ENCODE measurements at places on chromosomes 4 and X.

GRCh38 chr4:10666616-10667015, 18.0 kb downstream of the CLNK start:
- no peak for DNase-seq

- no peak for DNase-seq
Observed at GRCh38 chrX:47749185-47749967, 87.3 kb upstream of the ZNF81 start.

DNA sequence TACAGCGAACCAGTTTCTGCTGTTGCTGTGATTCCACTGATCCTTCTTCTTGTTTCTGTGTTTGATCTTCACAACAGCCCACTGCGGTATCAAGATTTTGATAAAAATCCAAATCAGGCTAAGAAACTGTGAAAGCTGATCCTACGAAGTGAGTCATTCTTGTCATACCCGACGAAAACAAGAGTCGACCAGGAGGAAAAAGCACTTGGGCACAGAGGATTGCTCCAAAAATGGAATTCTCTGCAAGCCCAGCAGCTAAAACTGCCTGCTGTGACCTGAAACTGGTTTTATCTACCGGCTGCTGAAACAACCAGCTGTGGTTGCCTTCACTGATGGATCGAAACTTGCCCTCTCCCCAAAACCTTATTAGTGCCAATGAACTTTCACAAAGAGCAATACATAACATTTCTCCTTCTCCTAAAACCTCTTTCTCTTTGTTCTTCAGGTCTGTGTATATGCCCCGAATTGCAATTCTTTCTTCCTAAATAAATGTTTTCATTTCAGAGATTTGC, 607.0 kb upstream of the PRKX start:
- no peak for DNase-seq

DNA sequence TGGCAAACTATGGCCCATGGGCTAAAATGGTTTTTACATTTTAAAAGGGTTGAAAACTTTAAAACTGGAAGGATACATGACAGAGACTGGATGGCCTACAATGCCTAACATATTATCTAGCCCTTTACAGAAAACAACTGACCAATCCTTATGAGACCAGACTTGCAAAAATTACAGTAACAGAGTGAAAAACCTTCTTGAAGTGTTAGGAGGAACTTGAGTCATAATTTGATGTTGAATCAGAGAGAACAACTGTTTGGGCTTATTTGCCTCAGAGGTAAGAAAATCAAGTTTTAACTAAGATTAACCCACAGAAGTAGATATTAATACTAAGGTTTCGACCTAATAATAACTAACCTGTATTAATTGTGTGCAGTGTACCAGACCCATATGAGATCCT, 12.4 kb upstream of the NAP1L5 start:
- no peak for DNase-seq

DNA sequence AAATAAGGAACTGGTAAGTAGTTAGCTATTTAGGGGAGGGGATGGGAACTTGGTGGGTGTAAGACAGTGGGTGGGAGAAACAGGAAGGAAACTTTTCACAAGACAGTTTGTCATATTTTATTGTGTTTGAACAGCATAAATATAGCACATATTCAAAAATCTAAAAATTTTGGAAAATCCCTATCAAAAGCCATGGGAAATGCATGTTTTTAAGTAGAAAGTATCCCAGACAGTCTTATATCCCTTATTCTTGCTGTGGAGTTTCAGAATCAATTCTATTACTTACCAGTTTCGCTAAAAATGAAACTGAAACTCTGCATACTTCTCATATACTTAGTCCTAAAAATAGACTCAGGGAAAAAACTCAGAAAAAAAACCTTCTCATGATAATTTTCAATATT, 22.3 kb upstream of the RASGEF1B start:
- no peak for DNase-seq

GRCh38 chr4:20901851-20902250, 201.6 kb downstream of the PACRGL start:
- DNase-seq = no peak

GRCh38 chr4:112206431-112206830, 25.2 kb upstream of the AP1AR start:
- no peak for DNase-seq

GRCh38 chr4:4575284-4576211, 33.7 kb upstream of the STX18 start:
- no peak for DNase-seq

DNA sequence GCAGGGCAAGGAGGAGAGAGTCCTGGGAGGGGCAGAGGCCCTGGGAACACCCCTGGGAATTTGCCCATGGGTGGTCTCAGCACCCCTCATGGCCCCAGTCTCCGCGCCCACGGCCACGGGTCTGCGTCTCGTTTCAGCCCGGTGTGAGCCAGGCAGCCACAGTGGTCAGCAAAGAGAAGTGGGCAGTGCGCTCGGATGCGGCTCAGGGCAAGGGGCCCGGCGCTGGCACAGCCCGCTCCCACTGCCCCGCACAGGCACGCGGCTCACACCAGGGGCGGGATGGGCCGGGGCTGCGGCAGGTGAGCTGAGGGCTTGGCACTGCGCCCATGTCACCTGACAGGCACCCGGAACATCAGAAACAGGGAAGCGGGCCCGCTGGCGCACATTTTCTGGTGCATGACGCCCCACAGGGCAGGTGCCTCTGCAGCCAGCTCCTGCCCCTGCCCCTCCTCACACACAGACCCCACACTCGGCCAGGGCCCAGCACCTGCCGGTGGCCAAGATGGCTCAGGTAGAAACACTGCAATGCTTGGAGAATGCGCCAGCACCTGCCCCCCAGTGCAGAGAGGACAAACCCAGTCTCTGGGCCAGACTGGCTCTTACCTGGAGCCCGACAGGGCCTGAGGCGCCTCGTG, 41.9 kb upstream of the MXD4 start:
- DNase-seq = no peak

GRCh38 chr4:96035727-96036126, 195.8 kb downstream of the PDHA2 start:
- no peak for DNase-seq

DNA sequence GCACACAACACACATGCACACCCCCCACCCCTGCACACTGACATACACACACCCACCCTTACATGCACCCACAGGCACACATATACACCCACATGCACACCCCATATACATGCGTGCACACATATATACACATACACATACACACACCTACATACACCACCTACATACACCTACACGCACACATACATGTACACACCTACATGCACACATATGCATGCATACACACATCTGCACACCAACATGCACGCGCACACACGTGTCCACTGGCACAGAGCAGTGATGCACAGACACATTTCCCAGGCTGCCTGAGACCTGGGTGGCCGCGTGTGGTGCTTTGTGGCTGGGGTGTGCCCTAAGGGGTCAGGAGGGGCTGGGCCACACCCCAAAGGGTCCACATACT, 31.7 kb downstream of the FGFRL1 start:
- no peak for DNase-seq

- DNase-seq = no peak
Observed at GRCh38 chr4:158588285-158588684, 66.6 kb downstream of the RXFP1 start.

- no peak for DNase-seq
Observed at GRCh38 chr4:88027611-88028608, 20.5 kb downstream of the PKD2 start.

GRCh38 chrX:101462892-101463291, 22.4 kb upstream of the ARMCX4 start:
- DNase-seq = no peak

- DNase-seq = no peak
Observed at GRCh38 chrX:147900349-147900748, 11.4 kb upstream of the FMR1 start.

- no peak for DNase-seq
Observed at GRCh38 chr4:168522829-168523489, 26.1 kb downstream of the PALLD start.

GRCh38 chrX:46662188-46662958, 88.8 kb downstream of the CHST7 start:
- DNase-seq = no peak

GRCh38 chrX:22320236-22320873, 47.6 kb downstream of the CBLL2 start:
- no peak for DNase-seq

GRCh38 chr4:99722006-99722405, 64.4 kb upstream of the C4orf54 start:
- no peak for DNase-seq

DNA sequence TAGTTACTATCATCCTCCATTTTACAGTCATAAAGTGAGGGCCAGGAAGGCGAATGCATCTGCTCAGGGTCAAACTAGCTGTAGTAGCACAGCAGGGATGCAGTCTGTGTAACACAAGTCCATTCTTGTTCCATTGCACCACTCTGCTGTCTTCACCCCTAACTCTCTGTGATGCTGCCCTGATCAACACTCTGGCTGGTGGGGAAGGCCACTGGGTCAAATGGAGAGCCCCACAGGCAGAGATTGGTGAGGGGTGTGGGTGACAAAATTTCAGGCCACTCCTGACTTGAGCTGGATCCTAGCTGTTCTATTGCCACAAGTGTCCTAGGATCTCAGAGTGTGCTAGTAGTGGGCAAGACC, 136.5 kb downstream of the PJA1 start:
- DNase-seq = no peak

DNA sequence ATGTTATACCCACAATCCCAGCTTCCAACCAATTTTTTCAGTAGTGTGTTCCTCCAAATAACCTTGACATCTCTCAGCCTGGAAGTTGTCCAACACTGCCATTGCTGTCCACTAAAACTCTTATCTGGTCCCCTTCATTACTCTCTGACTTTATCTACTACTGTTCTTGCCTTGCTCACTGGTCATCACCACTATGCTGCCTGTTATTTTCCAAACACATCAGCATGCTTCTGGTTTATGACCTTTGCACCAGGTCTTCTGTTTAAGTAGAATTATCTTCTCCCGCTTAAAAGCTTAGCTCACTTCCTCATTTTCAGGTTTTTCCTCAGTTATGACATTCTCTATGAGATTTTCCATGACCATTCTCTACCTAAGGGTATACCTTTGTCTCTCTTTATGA, 5.5 kb downstream of the ELMOD2 start:
- DNase-seq = no peak

DNA sequence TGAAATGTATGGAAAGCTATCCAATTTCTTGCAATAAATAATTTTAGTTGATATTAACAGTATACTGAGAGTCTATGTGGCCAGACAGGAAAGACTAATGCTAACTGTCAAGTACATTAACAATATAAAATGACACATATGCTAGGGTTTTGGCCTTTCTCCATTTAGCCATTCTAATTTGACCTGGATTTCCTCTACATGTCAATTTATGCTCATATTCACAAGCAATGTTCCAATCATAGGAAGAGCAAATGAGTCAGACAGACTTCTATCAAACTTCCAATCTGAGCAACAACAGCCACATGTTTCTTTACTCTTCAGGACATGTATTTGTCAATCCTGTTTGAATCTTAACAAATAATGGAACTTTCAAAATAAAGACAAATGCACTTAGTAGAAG, 53.6 kb downstream of the CORIN start:
- no peak for DNase-seq

GRCh38 chr4:15040916-15041463, 38.7 kb downstream of the CPEB2 start:
- DNase-seq = no peak

GRCh38 chr4:11470438-11471045, 41.8 kb upstream of the HS3ST1 start:
- no peak for DNase-seq

DNA sequence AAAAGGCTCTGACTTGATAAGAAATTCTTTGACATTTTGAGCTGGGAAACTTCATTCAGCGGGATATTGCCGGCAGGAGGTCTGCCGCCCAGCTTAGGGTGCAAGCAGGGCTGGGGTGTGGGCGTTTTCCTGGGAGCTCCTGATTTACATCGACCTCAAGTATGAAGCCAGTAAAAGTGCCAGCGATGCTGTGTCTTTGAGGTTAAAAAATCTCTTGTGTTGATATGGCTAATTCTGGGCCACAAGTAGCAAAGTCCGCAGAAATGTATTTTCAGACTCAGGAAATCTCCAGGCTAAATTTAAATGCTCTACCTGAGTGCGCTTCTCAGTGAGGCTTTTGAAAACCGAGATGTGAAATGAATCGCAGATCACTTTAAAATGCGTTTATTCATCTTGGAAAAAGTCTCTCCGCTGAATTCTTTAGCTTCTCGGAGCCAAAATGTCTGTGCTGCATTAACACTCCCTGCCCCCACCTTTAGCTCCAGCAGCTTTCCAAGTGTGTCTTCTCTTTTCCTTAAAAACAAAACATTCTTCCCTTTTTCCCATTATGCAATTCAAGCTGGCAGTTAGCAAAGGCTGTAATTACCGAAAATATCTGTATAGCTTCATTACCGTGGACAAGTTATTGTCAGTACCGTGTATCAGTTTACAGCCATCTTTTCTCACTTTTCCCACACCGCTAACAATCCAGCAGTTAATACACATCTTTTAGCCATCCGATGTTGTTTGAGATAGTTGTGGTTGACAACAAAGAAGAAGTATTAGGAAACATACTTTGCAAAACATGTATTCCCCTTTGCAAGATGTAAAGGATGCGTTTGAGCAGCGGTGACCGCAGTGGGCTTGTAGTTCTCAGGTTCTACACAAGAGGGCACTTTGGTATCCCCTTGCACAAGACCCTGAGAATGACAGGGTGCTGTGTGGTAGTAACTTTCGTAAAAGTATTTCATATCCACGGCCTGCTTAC, 136.0 kb upstream of the STX18 start:
- no peak for DNase-seq

DNA sequence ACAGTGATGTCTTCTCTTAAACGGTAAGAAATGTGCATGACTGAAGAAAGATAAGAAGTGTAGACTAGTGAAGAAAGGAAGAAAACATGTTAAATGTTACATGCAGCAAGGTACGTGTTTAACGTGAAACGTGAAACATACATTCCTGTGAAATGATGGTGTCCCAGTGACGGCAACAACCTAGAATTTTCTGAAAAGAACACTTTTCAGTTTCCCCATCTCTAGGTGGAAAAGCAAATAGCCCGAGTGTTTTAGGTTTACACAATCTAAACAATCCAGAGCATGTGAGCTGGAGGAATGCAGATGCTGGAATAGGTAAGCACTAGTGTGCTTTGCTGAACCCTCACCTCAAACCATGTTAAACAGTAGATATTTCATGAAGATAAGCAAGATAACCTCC, 60.7 kb downstream of the CLNK start:
- no peak for DNase-seq

DNA sequence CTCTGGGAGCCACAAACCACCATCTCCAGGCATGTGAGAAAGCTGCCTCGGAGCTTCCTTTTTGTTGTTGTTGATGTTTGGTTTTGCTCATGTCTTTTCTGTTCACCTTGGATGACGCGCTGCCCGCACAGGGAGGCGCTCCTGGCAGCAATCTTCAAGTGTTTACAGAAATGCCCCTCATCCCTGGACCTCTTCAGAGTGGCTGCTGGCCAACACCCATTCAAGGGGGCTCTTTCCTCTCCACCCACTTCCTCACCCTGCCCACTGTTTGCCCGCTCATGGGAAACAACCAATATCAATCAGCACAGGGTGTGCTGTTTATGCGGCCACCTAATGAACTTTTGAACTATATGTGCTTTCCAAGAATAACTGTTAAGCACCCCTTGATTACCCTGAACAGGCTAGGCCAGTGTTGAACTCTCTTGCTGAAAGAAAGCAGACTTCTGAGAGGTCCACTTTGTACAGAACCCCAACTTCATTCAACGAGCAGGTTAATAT, 355.1 kb upstream of the CLNK start:
- DNase-seq = no peak
